ENCODE measurements at places on chromosomes 3 and 15.
A peak's percentile ranks its signal among the peaks of the same experiment; 100 is the strongest.

DNA sequence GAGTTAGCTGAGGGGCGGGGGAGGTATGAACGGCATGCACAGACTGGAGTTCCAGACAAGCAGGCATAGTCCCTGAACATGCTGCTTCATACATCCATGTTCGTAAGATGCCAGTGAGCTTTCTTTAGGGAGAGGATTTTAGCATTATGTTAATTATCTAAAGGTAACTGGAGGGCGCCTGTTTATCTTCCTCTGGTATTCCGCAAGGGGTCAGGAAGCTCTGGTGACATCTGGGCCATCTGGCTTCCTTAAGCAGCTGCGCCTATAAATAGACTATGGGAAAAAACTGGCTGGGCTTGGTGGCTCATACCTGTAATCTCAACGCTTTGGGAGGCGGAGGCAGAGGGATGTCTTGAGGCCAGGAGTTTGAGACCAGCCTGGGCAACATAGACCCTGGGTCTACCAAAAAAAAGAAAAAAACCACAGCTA, 1.5 kb upstream of the FBXO22 start:
- no peak for DNase-seq

- peak; percentile 81 for DNase-seq
Observed at GRCh38 chr3:197541756-197542539, 13.8 kb downstream of the BDH1 start.

DNA sequence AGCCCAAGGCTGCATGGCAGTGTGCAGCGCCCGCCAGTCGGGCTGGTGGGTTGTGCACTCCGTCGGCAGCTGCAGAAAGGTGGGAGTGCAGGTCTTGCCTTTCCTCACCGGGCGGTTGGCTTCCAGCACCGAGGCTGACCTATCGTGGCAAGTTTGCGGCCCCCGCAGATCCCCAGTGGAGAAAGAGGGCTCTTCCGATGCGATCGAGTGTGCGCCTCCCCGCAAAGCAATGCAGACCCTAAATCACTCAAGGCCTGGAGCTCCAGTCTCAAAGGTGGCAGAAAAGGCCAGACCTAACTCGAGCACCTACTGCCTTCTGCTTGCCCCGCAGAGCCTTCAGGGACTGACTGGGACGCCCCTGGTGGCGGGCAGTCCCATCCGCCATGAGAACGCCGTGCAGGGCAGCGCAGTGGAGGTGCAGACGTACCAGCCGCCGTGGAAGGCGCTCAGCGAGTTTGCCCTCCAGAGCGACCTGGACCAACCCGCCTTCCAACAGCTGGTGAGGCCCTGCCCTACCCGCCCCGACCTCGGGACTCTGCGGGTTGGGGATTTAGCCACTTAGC, 4.3 kb downstream of the ISL2 start:
- DNase-seq, result peak; percentile 46

DNA sequence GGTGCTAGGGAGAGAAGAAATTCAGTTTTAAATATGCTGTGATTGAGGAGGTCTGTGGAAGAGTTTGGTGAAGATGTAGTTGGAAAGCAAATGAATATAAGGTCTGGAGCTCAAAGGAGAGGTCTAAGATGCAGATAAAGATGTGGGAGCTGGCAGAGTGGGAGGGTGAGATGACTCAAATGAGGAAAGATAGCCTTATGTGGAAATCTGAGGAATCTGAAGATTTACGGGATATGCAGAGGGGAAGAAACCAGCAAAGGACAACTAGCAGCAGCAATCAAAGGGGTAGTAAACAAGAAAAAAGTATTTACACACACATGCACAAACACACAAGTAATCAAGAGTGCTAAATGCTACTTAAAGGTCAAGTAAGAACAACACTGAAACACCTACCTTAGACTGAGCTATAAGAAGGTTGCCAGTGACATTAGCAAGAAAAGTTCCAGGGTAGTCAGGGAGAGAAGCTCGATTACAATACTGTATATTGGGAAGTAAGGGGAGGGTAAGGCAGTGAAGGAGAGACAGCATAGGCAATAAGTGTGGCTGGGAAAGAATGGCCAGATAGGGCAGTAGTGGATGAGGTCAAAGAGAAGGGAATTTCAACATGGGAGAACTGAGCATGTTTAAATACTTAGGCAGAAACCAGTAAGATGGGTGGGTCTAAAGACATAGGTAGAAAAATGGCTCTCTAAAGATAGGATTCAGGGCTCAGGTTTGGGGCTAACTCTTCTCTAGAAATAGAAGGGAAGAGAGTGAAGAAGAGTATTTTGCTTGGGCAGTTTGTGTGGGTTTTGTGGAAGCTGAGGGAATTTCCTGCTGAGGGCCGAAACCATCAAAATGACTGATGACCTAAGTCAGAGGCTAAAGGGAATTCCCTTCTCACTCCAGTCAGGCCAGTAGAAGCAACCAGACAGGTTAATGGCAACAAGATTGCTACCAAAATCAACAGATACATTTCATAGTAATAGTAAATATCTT, 8.9 kb downstream of the CMTM6 start:
- DNase-seq, result no peak

DNA sequence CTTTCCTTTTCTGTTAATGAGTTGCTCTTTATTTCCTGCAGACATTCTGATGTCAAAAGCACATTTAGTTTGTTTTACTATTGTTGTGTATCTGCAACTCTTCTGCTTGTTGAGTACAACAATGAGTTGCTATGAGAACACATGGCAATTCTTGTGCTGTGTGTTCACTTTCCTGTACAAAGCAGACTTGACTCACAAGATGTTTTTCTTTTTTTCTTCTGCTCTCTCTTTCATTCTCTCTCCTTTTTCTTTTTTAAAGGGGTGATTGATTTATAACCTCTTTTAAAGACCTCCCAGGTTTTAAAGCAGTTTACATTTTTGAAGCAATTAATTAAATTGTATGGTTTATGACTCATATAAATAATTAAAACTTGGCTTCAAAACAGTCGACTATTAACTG, 31.6 kb upstream of the ABHD10 start:
- peak; percentile 27 for DNase-seq

DNA sequence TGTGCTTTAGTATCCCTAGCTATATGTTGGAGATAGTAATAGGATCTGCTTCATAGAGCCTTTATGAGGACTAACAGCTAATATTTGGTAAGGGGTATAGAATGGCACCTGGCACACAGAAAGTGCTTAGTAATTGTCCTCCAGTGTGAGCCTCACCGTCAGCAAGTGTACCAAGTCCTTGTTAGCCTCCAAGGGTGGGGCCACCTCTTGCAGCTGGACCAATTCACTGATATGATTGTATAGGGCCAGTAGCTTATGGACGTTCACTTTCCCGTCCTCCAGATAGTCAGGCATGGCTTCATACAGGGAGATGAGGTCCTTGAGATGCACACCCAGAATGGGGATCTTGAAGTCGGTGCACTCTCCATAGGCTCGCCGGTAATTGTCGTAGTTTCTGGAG, 53.6 kb downstream of the FAM98B start:
- DNase-seq, result no peak

DNA sequence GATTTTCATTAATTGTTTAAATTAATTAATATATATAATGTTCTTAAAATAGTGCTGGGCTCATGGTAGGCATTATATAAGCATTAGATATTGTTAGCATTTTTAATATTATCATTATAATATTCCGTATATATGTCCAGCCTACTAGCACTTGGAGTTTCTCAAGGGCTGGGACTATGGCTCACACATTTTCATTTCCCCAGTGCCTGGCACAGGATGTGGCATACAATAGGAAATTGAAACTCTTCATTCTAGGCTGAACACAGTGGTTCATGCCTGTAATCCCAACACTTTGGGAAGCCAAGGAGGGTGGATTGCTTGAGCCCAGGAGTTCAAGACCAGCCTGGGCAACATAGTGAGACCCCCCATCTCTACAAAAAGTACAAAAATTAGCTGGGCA, 170.4 kb downstream of the RSL24D1 start:
- DNase-seq, result no peak

DNA sequence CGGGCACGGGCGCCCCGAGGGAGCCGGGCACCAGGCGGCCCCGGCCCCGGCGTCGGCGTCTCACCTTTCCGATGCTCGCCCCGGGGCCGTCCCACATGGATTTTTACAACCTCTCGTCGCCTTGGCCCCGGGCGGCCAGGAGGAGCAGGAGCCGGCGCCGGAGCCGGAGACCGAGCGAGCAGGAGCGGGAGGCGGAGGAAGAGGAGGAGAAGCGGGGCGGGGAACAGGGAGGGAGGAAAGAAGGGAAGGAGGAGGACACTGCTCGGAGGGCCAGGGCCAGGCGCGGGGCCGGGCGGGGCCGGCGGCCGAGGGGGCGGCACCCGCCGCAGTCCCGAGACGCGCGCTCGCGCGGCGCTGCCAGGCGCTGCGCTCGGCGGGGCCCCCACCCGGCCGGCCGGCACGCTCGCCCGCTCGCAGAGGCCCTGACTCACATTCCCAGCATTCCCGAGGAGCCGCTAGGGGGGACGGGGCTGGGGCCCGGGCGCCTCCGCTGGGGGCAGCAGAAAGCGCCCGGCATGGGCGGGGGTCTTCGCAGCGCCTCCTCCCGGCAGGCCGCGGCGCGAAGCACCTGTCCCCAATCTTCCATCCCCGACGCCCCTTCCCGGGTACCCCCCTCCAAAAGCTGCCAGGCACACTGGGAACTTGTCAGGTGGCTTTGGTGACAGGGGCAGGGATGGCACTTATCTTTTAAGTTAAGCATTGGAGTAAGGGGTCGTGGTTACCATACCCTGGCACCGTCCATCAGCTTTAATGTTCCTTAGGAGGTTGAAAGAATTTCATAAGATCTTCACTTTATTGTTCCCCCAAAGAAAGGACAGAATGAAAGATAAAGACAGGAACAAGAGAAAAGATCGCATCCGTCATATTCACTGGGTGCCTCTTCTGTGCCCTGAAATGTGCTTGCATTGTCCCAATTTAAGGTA, at the start of gene ERC2:
ERC2 (minus strand) TSS at position 284 of the 923 bp plus-strand sequence.
- peak; percentile 81 for DNase-seq

GRCh38 chr15:43508421-43508820, 9.0 kb upstream of the MAP1A start:
- DNase-seq, result no peak

- no peak for DNase-seq
Observed at GRCh38 chr15:100104245-100104644, 237.5 kb downstream of the ADAMTS17 start.

DNA sequence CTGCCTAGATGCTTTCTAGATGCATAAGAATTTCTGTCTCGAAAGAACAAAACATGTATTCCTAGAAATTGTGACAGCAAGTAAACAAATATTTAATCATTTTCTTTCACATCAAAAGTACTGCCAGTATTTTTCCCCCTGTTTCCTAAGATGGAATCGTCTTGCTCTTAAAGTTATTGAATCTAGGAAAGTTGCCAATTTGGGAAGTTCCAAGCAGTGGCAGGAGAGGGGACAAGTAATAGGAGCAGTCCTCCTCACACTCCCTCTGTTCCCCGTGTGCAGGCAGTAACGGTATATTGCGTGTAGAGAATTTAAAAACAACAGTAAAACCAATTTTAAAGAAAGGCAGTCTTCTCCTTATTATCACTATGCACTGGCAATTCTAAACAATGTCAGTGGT, 619.8 kb downstream of the TBL1XR1 start:
- DNase-seq, result no peak

DNA sequence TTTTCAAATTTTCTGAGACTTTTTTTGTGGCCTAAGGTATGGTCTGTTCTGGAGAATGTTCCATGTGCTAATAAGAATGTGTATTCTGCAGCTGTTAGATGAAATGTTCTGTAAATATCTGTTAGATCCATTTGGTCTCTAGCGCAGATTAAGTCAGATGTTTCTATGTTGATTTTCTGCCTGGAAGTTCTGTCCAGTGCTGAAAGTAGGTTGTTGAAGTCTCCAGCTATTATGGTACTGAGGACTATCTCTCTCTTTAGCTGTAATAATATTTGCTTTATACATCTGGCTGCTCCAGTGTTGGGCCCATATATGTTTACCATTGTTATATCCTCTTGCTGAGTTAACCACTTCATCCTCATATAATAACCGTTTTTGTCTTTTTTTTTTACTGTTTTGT, 13.2 kb upstream of the TUBGCP5 start:
- DNase-seq, result no peak

GRCh38 chr3:13582366-13583250, 33.7 kb downstream of the FBLN2 start:
- no peak for DNase-seq

DNA sequence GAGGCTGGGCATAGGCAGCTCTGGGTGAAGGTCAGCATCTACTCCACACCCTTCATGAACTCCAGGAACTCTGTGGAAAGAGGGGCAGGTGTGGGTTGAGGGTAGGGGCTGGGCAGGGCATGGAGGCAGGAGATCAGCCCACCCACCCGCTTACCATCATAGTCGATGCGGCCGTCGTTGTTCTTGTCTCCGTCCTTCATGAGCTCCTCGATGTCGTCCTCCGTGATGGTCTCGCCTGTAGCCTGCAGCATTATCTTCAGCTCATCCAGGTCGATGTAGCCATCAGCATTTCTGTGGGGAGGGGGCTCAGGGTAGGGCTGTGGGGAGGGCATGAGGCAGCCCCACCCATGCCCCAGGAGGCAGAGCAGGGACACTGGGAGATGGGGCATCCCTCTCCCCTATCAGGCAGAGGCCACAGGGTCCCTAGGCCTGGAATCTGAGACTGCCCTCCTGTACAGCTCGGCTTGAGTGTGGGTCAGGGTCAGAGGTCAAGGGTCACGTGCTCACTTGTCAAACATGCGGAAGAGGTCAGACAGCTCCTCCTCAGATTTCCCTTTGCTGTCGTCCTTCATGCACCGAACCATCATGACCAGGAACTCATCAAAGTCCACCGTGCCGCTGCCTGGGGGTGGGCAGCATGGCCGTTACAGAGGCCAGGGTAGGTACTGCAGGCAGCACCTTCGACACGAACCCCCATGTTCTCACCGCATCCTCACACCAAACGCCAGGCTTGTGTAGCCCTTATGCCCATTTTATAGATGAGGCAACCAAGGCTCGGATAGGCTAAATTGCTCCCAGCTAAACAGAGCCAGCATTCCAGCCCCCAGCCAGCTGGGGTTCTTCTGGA, 2.4 kb downstream of the TNNC1 start:
- no peak for DNase-seq

DNA sequence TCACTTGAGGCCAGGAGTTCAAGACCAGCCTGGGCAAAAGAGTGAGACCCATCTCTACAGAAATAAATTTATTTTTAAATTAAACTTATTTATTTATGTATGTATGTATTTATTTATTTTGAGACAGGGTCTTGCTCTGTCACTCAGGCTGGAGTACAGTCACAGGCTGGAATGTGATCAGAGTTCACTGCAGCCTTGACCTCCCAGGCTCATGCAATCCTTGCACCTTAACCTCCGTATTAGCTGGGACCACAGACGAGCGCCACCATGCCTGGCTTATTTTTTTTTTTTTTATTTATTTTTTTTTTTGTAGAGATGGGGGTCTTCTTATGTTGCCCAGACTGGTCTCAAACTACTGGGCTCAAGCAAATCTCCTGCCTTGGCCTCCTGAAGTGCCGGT, 135.2 kb upstream of the HES1 start:
- DNase-seq, result no peak

- DNase-seq, result no peak
Observed at GRCh38 chr3:189724356-189724755, 93.2 kb downstream of the TP63 start.

DNA sequence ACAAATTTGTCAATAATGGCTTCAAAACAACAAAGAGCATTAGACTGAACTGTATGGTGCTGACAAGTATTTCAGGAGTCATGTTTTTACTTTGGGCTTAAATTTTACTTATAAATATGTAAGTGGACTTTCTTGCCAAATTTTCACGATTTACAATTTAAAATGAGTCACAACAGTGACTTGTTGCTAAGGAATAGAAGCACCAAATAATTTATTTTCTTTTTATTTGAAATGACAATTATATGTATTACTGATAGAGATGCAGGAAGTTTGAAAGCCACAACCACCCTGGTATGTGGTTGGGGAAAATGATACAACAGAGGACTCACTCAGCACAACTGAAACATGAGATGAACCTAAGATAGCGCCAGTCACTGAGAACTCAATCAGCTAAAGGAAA, 90.3 kb downstream of the FMN1 start:
- peak; percentile 50 for DNase-seq

Measured in AG20443 (cell line).